Stomach (tissue), 19 donors: ENCODE measurements at places on chromosomes 7 and 10. TPM values are rescaled to one million over a fixed set of nuclear protein-coding genes. Genes with fewer than 3 reads are reported as not detected.
A peak's percentile ranks its signal among the peaks of the same experiment; 100 is the strongest.

Gene ALOX5
- total RNA-seq: 19.6 TPM

Gene ITPRID1
- total RNA-seq: 0.58 TPM

Gene POLD2
- total RNA-seq: 34.3 TPM

Gene GLI3
- 7.0 TPM for total RNA-seq

Gene IQUB
- not detected for total RNA-seq

- peak; percentile 62 for DNase-seq
Measured at GRCh38 chr7:156903232-156903909, 10.4 kb upstream of the LMBR1 start.
